ENCODE measurements at places on chromosomes 11 and 22. TPM values are rescaled to one million over a fixed set of nuclear protein-coding genes. Genes with fewer than 3 reads are reported as not detected.

GRCh38 chr22:21982338-21982965 lies at the start of gene TOP3B:
Gene TOP3B (minus strand): TSS chr22:21982787. CDS start chr22:21975709, 7,078 bp downstream.
- peak; percentile 43 for DNase-seq

DNA sequence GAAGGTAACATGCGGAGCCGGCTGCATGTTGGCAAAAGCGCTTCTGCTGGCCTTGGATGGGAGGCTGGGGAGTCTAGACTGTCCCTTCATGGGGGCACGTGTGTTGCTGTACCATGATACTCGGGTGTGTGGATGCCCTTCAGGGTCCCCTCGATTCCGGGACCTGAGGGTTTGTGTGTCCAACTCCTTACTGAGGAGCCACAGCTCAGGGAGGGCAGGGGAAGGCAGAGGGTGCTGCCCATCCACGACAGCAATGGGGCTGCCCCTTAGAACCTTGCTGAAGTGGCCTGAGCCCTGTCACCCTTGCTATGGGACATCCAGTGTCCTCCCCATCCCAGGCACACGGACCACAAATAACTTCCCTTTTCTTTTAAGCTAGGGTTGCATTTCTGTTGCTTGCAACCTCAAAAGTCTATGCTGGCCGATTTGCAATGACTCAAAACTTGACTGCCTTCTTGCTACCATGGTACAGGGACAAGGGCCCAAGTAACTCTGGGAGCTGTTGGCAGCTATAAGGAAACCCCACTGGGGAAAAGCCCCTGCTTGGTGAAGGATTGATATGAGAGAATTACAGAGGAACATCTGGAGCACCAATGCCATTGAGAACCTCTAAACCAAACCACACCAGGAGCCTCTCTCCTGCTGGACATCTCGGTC lies 43.8 kb downstream of the RTL6 start:
- no peak for DNase-seq

DNA sequence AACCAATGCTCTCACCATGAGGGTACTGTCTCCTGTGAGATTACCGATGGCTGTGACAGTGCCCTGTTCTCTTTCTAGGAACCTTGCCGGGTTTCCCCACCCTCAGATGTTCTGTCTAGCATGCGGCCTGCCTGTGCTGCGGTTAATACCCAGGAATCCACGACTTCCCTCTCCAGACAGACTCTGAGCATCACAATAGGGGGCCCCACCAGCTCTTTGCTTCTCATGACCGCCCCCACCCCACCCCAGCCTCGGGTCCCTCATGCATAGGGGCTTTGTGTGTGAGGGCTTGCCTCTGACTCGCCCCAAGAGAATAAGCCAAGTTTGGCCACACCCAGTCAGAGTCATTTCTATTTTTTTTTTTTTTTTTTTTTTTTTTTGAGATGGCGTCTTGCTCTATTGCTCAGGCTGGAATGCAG lies 10.3 kb downstream of the PARVG start:
- DNase-seq = no peak

GRCh38 chr11:45658292-45658991 lies 7.0 kb downstream of the CHST1 start:
- no peak for DNase-seq

GRCh38 chr11:22430141-22430541 lies 92.0 kb downstream of the SLC17A6 start:
- no peak for DNase-seq

GRCh38 chr11:68436162-68436888 lies 24.2 kb upstream of the PPP6R3 start:
- DNase-seq = no peak

- no peak for DNase-seq
Measured at GRCh38 chr11:112885744-112886433, 75.3 kb upstream of the NCAM1 start.

GRCh38 chr11:79414644-79415317 lies 26.0 kb downstream of the TENM4 start:
- DNase-seq = no peak

- no peak for DNase-seq
Measured at GRCh38 chr11:127825183-127825582, 762.2 kb downstream of the ETS1 start.

- DNase-seq = no peak
Measured at GRCh38 chr11:18235394-18236334, 938 bp downstream of the SAA4 start.

GRCh38 chr11:93967944-93968343 lies 53.2 kb upstream of the HEPHL1 start:
- DNase-seq = no peak

GRCh38 chr11:89381094-89381493 lies 110.1 kb downstream of the NOX4 start:
- no peak for DNase-seq

DNA sequence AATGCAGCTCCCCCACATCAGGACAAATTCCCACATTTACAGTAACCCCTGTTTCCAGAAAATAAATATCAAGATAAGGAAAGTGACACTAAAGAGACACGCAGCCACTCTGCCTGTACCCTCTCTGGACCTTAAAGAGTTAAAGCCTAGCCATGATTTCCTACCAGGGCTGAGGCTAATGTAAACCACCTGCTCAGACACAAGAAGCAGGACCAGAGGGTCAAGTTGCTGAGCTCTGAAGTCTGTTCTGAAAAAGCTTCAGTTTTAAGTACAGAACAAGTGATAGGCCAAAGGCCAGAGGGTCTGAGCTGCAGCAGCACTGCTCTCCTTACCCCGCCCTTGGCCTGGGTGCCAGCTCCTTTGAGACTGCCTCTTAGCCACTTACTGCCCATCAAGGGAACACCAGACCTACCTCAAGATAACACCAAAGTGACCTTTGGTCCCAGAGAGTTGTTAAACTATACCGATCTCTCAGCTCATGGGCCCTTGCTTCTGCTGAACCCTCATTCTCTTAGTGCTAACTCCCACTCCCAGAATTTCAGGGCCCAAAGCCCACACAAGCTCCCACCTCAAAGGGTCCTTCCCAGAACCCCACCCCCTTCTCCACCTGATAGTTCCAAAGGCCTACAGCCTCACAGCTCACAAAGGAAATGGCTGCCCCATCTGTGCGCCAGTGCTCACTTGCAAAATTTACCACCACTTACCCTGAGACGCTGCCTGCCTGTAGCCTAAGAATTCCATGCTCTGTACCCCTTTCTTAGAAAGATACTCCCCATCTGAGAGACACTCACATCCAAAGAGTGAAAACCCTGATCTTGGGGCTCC lies 40.5 kb downstream of the IL18BP start:
- no peak for DNase-seq

DNA sequence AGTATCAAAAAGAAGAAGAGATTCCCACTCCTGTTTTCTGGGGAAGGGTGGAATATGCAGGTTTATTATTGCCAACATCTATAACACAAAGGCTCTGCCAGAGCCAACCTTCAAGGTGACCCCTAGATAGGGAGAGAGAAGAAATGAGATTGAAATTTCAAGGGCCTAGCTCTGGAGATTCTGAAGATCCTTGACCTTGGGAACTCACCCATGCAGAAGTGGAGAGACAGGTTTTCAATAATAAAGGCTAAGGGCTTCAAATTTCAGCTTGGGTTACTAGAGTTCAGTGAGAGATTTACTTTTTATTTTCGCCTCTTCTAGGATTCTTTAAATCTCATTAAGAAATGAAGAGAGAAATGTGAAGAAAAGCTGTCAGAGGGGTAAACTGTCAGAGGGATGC lies 98.4 kb downstream of the CD44 start:
- no peak for DNase-seq

DNA sequence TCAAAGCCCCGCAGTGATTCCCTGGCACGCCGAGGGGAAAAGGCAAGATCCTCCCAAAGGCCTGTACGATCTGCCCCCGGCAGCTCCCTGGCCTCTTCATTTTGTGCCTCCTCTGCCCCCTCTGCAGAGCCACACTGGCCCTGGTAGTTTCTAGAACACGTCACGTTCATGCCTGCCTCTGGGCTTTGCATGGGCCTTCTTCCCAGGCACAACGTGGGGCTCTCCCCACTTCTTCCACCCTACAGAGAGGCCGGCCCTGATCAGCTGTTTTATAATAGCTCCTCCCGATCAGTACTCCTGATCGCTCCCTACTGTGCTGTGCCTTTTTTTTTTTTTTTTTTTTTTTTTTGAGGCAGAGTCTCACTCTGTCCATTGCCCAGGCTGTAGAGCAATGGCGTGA lies 78.4 kb downstream of the PTPRJ start:
- DNase-seq = no peak

DNA sequence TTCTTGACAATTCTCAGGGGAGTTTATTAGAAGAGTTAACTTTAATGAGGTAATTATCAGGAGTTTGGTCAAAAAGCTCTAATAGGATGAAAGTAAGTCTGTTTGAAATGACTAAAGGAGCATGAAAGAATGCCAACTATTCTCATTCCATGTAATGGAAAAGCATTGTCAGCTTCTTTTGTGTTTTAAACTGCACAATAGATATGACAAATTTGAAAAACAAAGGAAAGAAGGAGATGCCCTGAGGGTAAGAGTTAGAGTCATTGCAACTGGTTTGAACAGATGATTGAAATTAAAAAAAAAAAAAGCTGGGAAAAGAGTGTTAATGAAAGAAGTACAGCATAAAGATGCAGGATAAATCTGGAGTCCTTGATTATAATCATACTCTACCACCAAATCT lies 296.8 kb upstream of the FOLH1 start:
- DNase-seq = no peak

DNA sequence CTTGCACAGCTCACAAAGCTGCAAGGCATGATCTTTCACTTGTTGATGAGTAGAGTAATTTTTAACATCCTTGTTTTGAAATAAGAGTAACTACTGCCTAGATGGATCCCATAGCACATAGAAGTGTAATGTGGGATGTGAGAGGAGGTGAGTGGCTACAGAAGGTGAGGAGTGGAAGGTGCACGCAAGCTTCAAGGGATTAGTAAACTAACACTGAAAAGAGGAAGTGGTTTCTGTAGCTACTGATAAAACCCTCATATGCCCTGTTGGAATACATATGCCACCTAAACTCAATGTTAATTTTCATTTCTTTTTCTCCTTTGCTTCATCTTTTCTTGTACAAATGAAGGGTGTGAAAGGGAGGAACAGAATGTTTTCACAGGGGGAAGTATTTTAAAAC lies 22.0 kb upstream of the CTSC start:
- no peak for DNase-seq

The TRIM3 gene
- total RNA-seq = 13.4 TPM

The RTN4RL2 gene
- 24.0 TPM for total RNA-seq

The TRIM6 gene
- 3.0 TPM for total RNA-seq

The TRIM29 gene
- total RNA-seq = 0.54 TPM

The BDNF gene
- total RNA-seq = 22.0 TPM
